ENCODE measurements at places on chromosomes 1 and 21.
A peak's percentile ranks its signal among the peaks of the same experiment; 100 is the strongest.

DNA sequence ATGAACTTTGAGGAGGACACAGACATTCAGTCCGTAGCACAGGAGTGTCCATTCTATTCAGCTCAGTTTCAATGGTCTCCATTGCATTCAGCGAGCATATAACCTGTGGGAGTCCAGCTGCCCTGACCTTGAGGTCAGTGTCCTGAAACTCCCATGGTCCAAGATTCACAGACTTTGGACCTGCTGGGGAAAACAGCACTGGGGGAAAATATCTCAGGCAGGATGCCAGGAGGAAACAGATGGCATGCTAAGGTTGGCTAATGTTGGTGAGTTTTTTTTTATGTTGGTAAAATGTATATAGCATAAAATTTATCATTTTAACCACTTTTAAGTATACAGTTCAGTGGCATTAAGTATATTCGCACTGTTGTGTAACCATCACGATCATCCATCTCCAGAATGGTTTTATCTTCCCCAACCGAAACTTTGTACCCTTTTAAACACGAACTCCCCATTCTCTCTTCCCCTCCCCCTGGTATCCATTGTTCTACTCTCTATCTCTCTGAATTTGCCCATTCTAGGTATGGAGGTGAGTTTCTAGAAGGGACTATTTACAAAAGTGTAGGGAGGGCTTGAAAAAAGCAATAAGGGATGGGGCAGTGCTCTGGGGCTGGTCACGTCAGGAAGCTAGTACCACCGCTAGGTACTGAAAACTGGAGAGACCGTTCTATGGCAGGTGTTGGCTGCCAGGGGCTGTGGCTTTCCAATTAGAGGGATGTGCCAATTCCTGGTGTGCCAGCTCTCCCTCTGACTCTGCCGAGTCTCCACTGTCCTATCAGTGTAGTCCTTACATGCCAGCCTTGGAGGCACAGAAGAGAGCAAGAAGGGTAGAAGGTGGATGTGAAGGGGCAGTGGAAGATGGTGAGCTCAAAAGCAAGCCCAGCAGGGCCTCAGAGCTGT lies 85.3 kb downstream of the FOXD2 start:
- DNase-seq: no peak

DNA sequence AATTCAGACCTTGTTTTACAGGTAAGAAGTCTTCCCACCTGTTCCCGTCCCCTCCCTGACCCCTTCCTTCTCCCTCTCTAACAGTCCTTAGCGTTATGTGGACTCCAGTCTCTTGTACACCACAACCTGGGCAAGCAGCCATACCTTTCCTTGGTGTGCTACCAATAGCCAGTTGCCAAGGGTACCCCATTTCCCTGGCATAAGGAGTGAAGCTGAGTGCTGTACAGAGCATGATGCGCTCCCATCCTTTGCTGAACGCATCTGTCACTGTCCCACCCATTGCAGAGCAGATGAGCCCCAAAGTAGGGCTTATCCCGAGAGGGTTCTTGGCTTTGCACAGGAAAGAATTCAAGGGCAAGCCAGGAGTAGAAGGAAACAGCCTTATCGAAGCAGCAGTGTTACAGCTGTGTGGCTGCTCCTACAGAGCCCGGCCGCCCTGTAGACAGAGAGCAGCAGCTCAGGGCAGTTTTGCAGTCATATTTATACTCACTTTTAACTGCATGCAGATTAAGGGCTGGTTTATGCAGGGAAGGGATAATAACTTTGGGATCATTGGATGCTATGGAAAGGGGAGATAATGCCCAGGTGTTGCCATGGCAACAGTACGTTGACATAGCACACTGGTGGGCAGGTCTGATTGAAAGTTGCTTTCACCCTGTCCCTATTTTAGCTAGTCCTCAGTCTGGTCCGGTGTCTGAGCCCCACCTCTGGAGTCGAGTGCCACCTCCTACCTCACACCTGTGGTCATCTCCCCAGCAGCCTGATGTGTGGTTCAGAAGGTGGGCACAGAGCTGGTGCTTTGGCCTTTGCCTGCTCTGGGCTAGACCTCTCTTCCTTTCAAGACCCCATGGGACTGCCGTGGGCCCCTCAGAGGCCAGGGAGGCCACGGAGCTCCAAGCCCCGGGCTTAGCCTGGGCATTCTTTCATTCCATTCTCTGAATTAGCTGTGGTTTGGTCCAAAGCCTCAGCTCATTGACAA lies 5.1 kb downstream of the FHAD1 start:
- no peak for DNase-seq

DNA sequence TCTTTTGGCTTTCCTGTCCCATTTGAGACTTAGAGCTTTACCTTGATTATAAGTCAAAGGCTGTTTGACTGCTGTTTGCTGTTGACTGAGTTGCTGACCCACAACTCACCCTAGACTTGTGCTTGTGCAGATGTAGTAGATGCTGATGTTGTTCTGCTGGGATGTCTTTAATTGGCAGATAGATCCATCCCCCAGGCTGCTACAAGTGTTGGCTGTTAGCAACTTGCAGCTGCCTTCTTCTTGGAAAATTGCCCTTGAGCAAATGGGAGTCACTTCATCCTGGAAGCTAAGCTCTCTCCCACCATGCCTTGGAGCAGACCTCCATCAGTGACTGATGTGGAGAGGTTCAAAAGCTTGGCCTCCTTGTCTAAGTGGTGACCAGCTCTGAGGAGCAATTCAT lies 139.3 kb upstream of the KIAA0040 start:
- no peak for DNase-seq

DNA sequence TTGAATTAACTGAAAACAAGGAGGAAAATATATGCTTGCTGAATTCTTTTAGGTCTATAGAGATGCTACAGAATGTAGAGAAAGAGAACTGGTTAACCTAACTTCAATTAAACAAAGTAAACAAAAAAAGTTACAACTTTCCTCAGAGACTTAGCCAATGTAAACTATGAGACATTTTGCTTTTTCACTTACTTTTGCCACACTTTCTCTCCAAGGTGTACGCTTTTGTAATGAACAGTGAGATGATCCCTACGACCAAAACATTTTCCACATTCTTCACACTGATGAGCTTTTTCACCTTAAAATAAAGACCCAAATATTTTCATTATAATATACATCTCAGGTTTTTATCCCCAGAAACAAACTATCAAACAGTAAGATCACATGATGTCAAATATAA lies 28.3 kb upstream of the ASPM start:
- no peak for DNase-seq

GRCh38 chr1:182217071-182217470 lies 155.6 kb upstream of the ZNF648 start:
- DNase-seq: peak; percentile 73

GRCh38 chr1:78408810-78409209 lies 82.0 kb upstream of the PTGFR start:
- DNase-seq: peak; percentile 48

DNA sequence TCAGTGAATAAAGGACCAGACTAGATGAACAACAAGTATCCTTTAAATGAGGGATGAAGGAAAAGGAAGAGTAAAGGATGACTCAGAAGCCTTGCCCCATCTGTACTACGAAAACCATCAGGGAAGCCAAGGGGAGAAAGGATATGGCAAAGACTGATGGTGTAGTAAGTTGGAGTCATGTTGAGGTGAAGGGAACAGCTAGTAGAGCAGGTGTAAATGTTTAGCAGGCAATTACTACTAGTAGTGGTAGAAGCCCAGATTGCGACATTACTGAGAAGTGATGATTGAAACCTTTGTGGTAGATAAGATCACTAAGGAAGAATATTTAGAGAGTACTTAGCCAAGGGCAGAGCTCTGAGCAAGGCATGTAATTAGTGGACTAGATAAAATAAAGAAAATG lies 84.0 kb downstream of the PHTF1 start:
- no peak for DNase-seq

DNA sequence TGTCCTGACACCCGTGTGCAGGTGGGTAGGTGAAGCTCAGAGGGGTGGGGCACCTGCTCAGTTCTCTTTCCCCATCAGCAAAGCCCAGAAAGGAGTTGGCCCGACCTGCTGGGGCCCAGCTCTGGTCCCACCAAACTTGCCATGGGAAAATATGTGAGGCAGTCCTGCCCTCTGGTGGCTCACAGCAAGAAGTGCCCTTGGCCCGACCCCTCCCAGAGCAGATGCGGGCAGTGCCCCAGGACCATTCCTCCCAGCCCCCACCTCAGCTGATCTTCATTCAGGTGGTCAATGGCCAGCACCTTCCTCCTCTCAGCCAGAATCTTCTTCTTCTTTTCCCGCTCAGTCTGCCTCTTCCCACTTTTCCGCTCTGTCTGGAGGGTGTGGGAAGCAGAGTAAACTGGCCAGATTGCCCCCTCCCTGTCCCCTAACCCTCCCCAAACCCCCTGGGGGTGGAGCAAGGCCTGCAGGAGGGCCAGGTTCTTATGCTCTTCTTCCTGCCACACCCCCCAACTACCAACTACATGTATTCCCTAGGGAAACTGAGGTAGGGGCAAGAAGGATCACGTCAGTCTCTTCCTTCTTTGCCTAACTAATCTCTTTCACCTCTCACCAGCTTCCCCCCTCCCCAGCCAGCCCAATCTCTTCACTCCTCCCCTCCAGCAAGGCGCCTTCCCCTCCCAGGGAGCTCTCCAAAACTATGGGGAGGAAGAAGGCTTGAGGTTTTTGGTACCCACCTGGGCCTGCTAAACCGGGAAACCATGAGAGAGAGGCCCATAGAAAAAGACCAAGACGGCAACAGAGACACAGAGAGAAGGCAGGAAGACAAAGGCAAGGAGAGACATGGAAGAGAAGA lies 15.6 kb downstream of the TNNT2 start:
- no peak for DNase-seq

DNA sequence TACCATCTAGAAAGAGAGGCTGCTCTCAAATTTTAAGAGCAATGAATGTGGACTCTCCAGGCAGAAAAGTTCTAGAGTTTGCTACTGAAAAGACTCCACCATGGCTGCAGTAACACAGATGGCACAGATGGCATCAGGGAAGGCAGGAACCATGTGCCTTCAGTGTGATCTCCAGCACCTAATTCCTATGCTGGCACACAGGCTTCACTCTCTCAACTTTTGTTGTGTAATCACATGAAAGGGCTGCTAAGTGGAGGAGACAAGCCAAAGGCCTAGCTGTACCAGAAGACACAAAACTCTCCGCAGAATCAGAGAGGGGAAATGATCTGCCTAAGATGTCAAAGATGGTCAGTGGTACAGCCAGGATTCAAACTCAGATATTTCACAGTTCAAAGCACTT lies 31.1 kb downstream of the ERI3 start:
- DNase-seq: no peak

DNA sequence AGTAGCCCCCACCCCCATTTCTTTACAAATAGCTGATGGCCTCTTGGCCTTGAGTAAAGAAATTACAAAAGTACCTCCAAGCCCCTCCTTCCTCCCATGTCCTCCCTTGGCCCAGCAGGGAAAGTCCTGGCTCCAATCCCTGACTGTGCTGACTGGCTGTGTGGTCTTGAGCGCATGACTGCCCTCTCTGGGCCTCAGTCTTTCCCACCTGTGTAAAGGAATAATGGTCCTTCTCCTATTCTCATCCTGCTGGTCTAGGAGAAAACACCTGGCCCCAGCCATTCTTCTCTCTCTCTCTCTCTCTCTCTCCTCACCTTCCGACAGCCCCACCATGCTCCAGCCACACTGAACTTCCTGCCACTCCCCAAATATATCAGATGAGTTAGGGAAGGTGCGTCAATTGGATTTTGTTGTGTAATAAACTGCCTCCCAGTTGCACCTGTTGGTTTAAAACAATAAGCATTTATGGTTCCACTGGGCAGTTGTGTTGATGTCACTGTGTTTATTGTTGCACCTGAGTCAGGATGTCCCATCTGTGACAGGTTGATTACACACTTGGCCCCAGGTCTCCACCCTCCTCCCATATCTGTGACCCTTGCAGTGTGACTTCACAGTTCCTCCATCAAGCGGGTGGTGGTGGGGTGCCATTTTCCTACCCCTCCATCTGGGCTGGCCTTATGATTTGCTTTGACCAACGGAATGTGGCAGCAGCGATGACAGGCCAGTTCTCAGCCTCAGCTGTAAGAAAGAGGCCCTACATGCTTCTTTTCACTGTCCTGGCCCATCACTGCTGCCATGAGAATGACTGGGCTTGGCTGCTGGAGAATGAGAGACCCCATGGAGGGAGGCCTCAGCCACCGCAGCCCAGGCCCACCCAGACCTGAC lies 22.3 kb upstream of the LRP8 start:
- DNase-seq: no peak
